ENCODE measurements at places on chromosomes 5 and 9. TPM values are rescaled to one million over a fixed set of nuclear protein-coding genes. Genes with fewer than 3 reads are reported as not detected.
A peak's percentile ranks its signal among the peaks of the same experiment; 100 is the strongest.

KIF24 gene
- 1.8 TPM for total RNA-seq

DNA sequence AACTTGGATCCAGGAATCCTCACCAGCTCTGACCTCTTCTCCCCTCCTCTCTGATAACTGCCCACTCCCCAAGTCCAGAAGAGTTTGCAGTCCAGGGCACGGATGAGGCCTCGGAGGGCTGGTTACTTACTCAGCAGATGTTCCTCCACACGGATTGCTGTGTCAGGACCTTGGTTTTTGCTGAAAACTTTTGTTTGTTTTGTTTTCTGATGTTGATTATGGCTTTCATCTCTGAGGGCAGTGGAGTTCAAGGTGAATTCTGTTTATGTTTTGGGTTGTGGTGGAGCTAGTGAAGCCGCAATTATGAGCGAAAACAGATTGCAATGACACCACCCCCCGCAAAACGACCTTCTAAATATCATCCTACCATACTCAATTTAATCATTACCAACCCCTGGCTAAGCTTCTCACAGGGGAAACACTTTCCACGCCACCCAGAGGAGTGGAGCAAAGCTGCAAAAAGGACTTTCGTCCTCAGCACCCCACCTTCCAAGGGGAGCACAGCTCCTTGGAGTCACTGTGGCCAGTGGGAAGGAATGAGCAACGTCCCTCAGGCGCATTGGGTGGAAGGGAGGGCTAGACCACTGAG is 92.7 kb upstream of the SAP30L start:
- DNase-seq, result no peak

- DNase-seq, result no peak
Measured at GRCh38 chr9:27645161-27645840, 72.0 kb upstream of the C9orf72 start.

- no peak for DNase-seq
Measured at GRCh38 chr9:117783828-117784227, 79.6 kb downstream of the TLR4 start.

DNA sequence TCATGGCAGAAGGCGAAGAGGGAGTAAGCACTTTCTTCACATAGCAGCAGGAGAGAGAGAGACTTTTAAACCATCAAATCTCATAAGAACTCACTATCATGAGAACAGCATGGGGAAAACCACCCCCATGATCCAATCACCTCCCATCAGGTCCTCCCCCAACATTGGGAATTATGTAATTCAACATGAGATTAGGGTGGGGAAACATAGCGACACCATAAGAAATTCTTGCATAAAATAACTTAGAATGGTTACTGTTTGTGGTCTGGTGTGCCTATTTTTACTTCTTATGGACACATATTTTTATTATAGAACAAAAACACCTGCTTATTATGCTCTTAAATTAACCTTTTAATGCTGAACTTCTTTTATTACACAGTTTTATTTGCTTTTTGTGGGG is 298.1 kb downstream of the PJA2 start:
- no peak for DNase-seq

DNA sequence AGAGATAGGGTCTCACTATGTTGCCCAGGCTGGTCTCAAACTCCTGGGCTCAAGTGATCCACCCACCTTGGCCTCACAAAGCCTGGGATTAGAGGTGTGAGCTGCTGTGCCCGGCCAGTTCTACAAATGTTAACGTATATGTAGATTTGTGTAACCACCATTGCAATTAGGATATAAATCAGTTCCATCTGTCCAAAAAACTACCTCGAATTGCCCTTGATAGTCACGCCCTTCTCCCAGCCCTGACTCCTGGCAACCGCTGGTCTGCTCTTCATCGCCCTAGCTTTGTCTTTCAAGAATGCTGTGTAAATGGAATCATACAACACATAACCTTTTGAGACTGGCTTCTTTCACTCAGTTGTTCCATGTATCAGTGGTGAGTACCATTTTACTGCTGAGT is 46.1 kb upstream of the PPARGC1B start:
- DNase-seq, result no peak

PCA3 gene
- total RNA-seq, result not detected

ANKRD18B gene
- total RNA-seq, result 0.93 TPM

DMRTA1 gene
- 1.8 TPM for total RNA-seq

- DNase-seq, result no peak
Measured at GRCh38 chr5:137234973-137235943, 263.9 kb downstream of the SPOCK1 start.

CD74 gene
- 24.3 TPM for total RNA-seq

DNA sequence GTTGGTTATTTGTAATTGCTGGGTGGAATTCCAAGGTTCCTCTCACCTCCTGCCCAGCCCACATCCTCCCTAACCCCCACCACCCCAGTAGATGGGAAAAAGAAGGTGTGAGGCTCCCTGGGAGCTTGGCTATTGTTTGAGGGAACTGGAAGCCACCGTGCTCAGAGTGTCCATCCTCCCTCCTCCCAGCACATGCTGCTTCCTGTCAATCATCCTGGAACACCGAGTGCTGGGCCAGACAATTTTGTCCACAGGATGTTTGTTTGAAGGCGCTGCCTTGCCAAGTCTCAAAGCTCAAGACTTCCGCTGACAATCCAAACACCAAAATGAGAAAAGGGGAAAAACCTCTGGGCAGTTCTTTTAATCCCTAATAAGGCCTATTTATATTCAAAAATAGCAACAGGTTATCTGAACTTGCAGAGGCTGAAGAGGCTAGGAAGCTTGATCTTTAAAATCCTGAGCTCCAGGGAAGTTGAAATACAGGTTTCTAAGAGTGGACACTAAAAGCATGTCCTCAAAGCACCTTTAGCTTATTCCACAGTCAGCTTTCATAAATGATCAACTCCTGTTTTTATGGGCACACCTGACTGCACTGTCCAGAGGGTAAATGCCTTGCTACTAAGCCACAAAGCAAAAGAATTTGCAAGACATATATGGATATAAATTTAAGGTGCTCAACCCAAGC is 286.7 kb downstream of the NFIB start:
- peak; percentile 72 for DNase-seq

- DNase-seq, result no peak
Measured at GRCh38 chr9:126652140-126652582, 38.4 kb downstream of the LMX1B start.

ARHGAP26 gene
- total RNA-seq, result 14.0 TPM

- no peak for DNase-seq
Measured at GRCh38 chr9:26375448-26375847, 517.2 kb downstream of the CAAP1 start.

NXNL2 gene
- not detected for total RNA-seq

IRX1 gene
- total RNA-seq, result 0.06 TPM
